Progenitor cell of endocrine pancreas (in vitro differentiated cells): ENCODE measurements at places on chromosomes 7 and 10.
A peak's percentile ranks its signal among the peaks of the same experiment; 100 is the strongest.

GRCh38 chr7:151599401-151600227, 79.9 kb upstream of the RHEB start:
- DNase-seq = no peak

DNA sequence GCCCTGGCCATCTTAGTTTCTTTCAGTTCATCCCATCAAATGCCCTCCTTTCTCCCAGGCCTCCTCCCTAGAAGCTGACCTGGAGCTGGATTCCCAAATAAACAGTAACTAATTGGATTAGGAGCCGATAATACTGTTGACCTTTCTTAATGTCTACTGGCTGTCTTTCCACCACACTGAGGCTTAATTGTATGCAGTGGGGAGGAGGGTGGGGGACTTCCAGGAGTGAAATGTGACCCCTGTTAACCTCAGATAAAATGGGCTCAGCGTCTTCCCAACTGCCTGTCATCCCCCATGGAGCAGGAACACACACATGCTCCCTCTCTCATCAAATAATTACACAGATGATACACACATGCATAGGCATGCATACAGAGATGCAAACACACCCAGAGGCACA, 53.7 kb upstream of the LBX1 start:
- DNase-seq = no peak

- DNase-seq = no peak
Observed at GRCh38 chr10:99531026-99531695, 1.6 kb upstream of the NKX2-3 start.

GRCh38 chr10:63042256-63042655, 90.9 kb upstream of the NRBF2 start:
- DNase-seq = no peak

GRCh38 chr7:99030951-99031350, 113.0 kb downstream of the SMURF1 start:
- no peak for DNase-seq

DNA sequence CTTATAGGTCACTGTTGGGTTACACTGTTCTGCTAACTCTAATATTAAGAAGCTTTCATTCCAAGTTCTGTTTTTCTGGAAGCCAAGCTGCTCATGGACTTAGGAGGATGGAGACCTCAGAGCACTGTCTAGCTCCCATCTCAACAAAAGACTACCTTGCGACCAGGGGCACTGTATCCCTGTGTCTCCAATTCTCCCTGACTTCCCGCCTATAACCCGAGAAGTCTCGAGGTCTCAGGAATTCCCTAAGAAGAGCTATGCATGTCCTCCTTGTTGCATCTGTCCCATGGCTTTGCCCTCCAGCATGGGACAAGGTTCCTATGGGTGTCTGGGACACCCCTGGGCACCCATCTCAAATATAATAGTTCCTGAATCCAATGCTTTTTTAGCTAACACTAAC, 31.2 kb downstream of the BTBD16 start:
- DNase-seq = no peak

GRCh38 chr10:46549171-46550075, 7.0 kb downstream of the GPRIN2 start:
- peak; percentile 10 for DNase-seq

- peak; percentile 68 for DNase-seq
Observed at GRCh38 chr10:100535715-100536353, at the start of gene HIF1AN. HIF1AN (plus strand) TSS chr10:100535943; CDS start chr10:100535959, 16 bp downstream.

DNA sequence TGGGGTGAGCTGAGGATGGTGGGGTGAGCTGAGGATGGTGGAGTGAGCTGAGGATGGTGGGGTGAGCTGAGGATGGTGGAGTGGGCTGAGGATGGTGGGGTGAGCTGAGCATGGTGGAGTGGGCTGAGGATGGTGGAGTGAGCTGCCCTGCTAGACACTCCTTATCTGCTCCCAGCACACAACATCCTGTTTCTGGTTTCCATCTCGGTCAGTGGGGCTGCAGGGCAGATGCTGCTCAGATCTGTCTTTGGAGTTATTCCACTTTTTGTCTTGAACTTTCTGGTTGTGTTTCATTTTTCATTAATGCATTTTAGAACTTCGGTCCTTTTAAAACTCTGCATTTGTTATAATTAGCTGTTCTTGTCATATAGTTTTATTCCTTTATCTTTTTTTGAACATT, 67.9 kb upstream of the ANTXRL start:
- DNase-seq = no peak

DNA sequence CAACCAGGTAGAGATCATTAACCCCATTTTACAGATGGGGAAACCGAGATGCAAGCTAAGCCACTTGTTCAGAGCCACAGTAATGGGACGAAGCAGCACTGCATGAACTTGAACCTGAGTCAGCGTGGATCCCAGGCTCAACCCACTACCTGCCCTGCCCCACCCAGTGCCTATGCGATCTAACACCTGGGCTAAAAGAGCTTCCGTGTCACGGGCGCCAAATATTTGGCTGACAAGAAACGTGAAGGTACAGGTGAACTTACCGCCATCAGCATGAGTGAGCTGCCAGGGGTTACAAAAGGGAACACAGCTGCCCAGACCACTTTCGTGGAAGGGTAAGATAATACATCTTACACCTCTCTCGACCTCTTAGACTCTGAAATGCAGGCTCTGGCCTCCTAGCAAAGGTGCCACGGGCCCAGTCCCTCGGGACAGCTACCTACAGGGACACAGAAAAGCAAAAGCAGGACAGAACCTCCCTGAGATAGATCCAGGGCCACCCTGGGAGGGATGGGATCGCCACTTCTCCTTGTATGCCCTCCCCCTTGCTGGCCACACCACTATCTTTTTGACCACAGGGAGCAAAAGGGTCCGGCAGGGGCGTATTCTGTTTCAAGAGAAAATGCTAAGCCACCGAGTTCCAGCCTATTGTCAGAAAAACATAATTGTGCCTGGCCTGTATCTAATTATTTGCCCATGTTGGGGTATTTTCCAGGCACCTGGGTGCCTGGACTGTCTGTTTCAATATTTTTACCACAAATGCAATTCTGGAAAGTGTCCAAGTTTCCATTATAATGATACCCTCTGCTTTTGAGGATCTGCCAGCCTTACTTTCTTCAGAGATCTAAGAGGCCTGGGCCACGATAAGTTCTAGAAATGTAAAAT, 6.4 kb downstream of the CHST15 start:
- DNase-seq = no peak

- DNase-seq = no peak
Observed at GRCh38 chr10:47264797-47265281, 35.2 kb upstream of the GDF10 start.

- no peak for DNase-seq
Observed at GRCh38 chr7:140439359-140439758, 35.5 kb downstream of the RAB19 start.

GRCh38 chr10:62511656-62512055, 137.5 kb downstream of the ZNF365 start:
- no peak for DNase-seq

DNA sequence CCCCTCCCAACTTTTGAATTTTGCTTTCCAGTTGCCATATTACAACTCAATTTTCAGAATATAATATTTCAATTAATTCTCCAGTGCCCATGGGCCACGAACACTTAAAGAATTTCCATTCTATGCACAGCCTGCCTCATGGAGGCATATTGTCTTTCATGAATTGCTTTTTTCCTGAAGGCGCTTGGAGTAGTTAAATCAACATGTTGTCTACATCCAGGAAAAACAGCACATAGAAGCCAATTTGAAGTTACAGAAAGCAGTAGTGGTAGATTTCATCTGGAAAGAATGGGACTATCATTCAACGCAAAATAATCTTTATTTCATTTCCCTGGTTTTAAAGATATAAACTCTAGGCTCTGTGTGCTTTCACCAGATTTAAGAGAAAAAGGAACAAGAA, 106.0 kb downstream of the NRP1 start:
- no peak for DNase-seq

- no peak for DNase-seq
Observed at GRCh38 chr10:74738985-74739567, 87.3 kb upstream of the KAT6B start.

DNA sequence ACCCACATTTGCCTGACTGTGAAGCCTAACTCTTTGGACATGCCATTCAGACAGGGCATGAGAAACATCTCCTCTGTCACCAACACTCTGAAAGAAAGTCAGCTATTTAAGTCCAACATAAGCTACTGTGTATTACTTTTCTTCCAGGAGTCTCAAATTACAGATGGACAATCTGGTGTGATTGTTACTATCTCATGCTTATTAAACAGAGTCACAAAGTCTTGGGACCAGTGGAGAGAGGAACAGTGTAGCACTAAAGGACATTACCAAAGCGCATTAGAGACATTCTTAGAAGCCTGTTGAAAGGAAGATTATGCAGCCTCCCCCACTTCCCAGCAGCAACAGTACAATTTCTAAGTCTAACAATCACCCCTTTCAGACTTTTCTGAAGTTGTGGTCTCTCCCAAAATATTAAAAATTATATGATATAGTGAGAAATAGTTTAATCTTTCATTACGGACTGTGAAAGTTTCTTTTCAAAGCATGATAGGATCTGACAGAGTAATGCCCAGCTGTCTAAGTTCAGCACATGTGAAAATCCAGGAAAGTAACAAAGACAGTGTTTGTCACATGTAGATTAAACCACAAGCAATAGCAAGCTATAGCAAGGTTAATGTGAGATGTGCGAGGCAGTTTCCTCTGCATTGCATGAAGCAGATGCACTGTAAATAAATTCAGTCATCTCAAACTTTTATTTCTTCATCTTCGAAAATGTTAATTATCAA, 280.9 kb upstream of the FZD8 start:
- no peak for DNase-seq

- no peak for DNase-seq
Observed at GRCh38 chr10:34341473-34341872, 473.6 kb downstream of the PARD3 start.

DNA sequence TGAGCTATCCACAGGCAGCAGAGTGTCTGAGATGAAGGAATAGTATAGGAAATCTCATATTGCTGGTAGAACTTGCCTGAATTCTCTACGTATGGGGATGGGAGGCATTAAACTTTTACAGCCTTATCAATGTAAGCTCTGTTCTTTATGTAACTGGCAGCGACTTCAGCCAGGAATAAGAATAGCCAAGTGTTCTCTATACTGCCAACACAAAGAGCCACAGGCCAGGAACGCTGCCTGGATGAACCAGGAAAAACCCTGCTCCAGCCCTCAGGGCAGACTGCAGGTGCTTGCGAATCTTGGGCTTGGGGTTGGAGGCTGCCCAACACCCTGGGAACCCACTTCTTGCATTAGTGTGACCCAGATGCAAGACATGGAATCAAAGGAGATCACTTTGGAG, 6.1 kb upstream of the OLAH start:
- DNase-seq = no peak

- no peak for DNase-seq
Observed at GRCh38 chr7:12706900-12707536, 19.6 kb downstream of the ARL4A start.

DNA sequence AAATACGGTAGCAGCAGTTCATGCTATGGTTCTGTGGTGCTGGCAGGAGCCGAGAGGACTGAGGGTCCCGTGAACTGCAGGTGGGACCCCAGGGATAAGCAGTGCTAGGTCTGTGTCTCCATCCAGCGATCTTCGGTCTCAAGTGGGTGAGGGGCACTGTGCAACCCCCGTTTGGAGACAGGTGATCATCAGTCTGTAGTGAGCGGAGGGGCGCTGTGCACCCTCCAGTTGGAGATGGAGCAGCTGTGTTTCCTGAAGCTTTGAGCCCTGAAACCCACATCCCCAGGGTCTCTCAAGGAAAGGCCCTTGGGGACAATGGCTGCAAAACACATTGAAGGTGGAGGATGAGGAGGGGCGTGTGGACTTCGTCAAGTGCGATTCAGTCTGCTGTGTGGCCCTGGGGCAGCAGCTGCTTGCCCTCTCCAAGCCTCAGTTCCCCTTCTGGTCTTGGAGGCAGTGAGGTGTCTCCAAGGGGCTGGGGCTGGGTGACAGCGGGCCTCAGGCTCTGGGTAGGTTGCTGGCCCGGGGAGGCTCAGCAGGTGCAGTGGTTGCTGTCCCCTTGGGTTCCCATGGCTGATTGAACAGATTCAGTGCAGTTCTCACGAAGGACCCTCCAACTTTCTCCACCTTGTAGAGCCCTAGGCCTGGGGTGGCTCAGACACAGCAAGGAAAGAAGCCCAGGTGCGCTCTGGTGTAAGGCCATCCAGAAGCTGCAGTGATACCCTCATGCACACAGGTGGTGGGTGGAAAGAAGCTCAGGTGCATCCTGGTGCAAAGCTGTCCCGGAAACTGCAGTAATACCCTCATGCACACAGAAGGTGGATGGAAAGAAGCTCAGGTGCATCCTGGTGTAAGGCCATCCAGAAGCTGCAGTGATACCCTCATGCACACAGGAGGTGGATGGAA, 160.6 kb downstream of the ADARB2 start:
- DNase-seq = no peak

DNA sequence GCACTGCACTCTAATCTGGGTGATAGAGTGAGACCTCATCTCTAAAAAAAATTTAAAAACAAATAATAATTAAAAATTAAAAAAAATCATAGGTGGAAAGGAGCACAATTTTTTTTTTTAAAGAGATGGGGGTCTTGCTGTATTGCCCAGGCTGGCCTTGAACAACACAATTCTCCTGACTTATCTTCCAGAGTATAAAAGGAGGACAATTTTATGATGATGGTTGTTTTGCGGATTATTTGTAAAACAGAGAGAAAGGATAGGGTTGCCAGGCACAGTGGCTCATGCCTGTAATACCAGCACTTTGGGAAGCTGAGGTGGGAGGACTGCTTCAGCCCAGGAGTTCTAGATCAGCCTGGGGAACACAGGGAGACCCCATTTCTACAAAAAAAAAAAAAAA, 5.0 kb downstream of the ACTR1A start:
- DNase-seq = no peak

DNA sequence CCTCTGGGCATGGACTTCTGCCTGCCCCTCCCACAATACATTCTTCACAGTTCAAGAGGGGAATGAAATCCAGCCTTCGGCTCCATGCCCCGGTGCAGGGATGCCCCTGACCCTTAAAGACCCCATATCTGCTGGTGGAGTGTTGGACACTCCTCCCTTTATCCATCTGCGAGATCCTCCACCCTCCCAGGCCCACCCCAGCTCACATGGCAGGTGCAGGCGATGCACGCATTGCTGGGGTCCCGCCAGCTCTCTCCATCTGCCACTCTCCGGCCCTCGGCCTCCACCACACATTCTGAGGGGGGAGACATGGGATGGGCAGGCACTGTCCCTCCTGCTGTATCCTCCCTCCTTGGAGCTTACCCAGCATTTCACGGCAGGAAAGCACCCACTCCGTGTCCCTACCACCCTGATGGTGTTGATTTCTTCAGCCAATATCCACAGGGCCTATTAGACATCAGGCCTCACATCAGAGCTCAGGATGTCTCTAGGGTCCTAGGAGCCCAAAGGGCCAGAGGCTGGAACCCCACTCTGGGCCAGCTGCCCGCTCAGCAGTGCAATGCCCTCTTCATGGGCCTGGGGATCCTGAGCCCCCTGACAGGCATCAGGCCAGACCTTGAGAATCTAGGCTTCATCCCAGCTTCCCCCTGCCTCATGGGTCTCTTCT, 18.3 kb downstream of the ATP6V1F start:
- DNase-seq = no peak

- no peak for DNase-seq
Observed at GRCh38 chr7:47978790-47979144, 648 bp downstream of the HUS1 start.

GRCh38 chr7:116942504-116942903, 10.8 kb upstream of the ST7 start:
- DNase-seq = no peak
